Caudate nucleus (tissue), 63 donors: ENCODE measurements at places on chromosomes 16 and 17.

- DNase-seq, result no peak
These were observed 13.0 kb upstream of the USP10 start for GRCh38 chr16:84686707-84687298.

DNA sequence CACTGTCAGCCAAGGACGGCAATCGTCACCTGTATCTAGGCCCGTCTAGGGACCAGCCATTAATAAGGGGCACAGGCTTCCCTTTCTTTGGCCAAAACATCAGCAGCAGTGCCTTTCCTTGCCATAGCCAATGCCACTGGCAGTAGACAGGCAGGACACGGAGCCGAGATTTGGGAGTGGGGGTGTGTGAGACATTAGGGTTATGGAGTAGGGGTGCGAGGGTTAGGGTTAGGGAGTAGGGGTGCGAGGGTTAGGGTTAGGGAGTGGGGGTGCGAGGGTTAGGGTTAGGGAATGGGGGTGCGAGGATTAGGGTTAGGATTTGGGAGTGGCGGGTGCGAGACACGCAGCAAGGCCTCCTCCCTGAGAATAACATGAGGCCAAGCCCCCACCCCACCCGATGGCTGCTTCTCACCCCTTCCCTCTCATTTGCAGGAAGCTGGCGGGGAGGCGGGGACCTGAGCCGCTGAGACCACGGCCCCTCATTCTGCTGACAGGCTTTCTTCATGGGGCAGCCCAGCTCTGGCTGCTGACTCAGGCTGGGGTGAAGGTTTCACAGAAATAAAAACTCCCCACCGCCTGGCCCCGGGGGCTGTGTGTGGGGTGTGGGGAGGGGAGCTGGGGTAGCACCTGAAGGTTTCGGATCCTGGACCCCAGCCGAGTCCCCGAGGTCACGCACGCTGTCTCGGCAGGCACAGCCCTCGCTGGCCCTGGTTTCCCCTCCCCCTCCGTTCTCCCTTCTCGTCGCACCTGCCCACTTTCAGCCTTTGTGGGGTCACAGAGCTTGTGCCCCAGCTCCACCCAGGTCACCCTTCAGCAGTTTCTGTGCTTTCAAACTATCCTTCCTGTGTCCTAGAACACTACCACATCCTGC is 93.8 kb downstream of the PGS1 start:
- DNase-seq, result no peak

DNA sequence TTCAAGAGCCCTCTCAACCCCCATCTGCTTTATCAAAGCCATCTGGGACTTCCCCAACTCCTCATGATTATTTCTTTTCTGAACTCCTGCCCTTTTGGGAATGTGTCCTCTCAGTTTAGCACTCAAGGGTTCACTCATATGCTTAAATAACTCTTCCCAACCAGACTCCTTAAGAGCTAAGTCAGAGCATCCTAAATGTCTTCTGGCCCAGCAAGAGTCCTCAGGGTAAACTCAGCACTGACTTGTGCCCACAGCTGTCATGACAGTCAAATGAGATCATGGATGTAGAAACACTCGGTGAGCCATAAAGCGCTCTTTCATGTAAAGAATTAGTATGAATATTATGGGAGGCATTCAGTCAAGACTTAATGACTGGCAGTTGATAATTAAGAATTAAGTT is 85.9 kb downstream of the TEX14 start:
- DNase-seq, result no peak

- DNase-seq, result no peak
These were observed at the start of gene FAM20A for GRCh38 chr17:68600931-68601564. Gene FAM20A (minus strand): TSS chr17:68601367. CDS start chr17:68600666, 701 bp downstream.

DNA sequence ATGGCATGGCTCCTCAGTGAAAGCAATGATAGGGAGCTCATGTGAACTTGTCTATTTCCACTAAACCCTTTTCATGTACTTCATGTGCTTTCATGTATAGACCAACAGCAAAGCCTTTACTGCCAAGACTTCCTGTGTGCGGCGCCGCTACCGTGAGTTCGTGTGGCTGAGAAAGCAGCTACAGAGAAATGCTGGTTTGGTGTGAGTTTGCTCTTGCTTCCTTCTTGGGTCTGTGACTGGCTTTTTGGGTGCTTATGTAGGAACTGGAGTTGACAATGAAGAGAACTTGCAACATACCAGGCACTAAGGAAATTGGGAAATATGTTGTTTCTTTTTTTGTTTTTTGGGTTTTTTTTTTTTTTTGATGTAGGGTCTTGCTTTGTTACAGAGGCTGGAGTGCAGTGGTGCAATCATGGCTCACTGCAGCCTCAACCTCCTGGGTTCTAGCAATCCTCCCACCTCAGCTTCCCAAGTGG is 5.7 kb downstream of the SNX11 start:
- DNase-seq, result no peak

- DNase-seq, result no peak
These were observed 86.3 kb upstream of the RPL38 start for GRCh38 chr17:74117087-74117698.

GRCh38 chr17:31364012-31364411 is 27.5 kb upstream of the RAB11FIP4 start:
- no peak for DNase-seq

DNA sequence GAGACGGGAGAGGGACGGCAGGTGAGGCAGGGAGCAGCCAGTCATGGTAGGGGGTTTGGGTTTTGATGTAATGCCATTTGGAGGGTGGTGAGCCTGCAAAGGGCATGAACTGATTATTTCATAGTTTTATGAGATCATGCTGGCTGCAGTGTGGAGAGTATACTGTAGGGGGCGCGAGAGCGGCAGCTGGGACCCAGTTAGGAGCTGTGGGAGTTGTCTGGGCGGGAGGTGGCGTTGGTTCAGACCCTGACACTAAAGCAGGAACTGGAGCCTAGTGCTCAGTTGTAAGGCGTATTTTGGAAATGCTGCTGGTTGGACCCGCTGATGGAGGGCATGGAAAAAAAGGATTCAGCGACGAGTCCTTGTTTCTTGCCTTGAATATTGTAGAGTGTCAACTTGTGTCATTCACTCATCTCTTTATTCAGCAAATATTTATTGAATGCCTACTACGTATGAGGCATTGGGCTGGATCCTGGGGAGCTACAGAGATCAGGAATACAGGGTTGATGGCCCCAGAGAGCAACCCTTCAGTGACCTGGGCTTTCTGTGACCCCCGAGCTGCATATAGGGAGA is 23.7 kb upstream of the KDM8 start:
- no peak for DNase-seq

GRCh38 chr17:68297195-68297594 is 5.9 kb downstream of the ARSG start:
- no peak for DNase-seq

DNA sequence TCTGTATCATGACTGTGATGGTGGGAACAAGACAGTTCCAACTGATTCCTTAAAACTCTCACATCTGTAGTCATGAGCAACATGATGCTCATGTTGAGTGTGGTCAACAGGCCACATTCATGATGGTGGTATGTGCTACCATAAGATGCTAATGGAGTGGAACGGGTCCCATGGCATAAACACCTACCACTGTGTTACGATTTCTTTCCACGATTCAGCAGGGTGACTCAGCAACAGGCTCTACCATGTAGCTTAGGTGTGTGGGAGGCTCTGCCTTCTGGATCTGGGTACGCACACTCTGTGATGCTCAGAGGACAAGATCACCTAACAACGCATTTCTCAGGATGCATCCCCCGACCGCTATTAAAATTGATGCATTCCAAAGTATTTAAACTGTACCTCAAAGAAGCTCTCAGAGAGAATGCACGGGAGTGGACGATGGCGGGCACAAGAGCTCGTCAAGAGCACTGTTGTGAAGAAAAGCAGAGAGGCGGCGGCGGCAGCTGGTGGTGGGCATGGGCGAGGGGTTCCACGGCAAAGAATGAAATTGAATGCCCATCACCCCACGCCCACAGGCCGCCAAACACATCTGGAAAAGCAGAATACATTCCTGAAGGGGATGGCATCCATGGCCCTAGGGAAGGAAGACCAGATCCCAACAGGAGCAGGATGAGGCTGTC is 133.3 kb downstream of the ZNF778 start:
- DNase-seq, result no peak

DNA sequence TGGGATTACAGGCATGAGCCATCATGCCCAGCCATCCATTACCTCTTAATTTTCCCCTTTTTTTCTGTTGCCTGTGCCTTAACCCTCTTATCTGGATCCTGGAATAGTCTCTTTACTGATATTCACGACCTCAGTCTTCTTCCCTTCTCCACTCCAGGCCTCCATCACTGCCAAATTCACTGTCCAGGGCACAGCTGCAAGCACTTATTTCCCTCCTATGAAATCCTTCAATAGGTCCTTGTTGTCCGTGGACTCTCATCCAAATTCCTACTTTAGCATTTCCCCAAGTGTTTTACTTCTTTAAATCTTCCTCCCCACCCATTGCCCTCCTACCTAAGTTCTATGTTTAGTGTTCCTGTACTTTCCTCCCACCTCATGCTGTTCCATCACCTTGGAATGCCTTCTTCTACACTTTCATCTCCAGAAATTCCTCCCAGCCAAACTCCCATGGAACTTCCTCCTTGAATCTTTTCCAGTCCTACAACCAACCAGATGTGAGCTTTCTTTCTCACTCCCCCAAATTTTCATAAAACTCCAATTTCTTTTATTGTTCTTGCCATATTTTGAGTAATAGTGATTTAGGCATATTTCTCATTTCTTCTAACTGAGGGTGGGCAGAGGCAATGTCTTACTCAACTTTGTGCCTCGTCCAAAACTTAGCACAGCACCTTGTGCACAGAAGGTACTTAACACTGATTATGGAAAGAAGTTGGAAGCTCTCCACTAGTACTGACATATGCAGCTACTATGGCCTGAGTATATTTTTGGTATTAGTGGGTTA is 35.3 kb downstream of the FAM20A start:
- DNase-seq, result no peak

GRCh38 chr16:19717314-19717713 is 713 bp downstream of the KNOP1 start:
- no peak for DNase-seq
